ENCODE measurements at places on chromosomes 2 and 18.

- DNase-seq = no peak
These were observed 319.6 kb upstream of the REV1 start for GRCh38 chr2:99809259-99809900.

- DNase-seq = no peak
These were observed 14.6 kb downstream of the SPOPL start for GRCh38 chr2:138516030-138516704.

- DNase-seq = no peak
These were observed 7.2 kb upstream of the MAL start for GRCh38 chr2:95018301-95018700.

DNA sequence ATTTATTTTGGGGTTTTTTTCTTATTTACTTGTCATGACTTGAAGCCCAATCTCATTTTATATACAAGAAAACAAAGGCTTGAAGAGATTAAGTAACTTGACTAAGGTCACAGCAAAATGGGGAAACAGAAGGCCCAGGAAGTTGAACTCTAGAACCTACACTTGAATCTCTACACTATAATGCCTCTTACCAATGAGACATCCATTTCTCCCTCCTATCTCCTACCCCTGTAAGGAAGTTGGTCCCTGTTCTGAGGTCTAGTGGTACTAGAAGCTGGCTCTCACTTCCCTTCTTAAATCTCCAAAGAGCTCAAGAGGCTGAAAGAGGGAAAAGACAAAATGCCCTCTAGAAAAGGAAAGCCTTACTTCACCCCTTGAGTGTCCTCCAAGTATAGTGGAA, 25.5 kb upstream of the IHH start:
- no peak for DNase-seq

- no peak for DNase-seq
These were observed 49.2 kb upstream of the RNF152 start for GRCh38 chr18:61941948-61942471.

- no peak for DNase-seq
These were observed 55.7 kb upstream of the EML4 start for GRCh38 chr2:42113452-42113851.

- no peak for DNase-seq
These were observed 95.7 kb downstream of the CMPK2 start for GRCh38 chr2:6770006-6770405.

DNA sequence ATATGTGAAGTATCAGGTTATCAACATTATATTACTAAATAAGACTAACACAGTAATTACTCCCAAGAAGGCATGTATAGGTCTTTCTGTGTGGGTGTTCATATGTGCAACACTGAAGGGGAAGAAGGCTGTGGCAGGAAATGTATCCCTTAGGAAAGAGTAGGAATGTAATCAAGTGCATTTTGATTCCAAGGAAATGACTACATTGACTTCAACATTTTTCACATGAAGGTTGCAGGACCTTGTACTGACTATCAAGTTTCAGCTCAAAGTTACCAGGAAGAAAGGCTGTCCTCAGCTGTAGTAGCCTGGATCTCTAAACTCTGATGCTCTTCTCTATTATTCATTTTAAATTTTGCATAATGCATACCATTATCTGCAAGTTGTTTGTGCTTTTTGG, 680.8 kb downstream of the NYAP2 start:
- DNase-seq = no peak

GRCh38 chr2:100568989-100569388, 6.2 kb downstream of the PDCL3 start:
- no peak for DNase-seq

DNA sequence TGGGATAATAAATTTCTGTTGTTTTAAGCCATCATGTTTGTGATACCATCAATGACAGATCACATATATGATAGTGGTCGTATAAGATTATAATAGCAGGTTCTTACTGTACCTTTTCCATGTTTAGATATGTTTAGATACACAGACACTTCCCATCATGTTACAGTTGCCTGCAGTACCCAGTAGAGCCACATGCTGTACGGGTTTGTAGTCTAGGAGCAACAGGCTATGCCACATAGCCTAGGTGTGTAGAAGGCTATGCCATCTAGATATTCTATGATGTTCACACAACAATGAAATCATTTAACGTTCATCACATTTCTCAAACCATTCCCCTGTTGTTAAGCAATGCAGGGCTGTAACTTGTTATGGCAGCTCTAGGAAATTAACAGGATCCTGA, 132.9 kb upstream of the SH3BP4 start:
- DNase-seq = no peak

- no peak for DNase-seq
These were observed 1740.2 kb upstream of the CELF4 start for GRCh38 chr18:39305766-39306165.

DNA sequence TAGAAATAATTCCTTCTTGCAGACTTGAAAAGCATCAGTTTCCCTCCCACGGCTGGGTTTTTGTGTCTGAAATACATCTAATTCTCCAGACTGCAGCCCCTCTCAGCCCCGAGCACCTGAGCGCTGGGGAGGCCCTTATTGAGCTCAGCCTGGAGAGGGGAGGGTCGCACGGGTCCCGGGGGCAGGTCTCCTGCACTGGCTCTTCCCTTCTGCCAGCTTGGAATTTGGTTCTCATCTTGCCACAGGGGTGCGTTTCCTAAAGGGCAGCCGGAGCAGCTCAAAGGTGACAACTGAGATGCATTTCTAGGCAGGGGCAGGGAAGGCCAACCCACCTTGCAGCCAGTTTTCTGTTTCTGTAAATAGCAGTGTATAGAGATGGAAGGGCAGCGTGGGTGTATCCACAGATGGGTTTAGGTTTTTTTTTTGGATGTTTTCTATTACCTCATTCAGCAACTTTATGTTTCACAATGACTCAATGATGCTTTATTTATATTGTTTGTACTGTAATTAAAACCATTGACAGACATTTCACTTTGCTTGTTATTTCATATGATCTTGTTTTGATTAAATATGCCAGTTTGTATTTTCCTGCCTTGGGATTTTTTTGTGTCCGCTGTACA, 37.0 kb downstream of the GBX2 start:
- no peak for DNase-seq

DNA sequence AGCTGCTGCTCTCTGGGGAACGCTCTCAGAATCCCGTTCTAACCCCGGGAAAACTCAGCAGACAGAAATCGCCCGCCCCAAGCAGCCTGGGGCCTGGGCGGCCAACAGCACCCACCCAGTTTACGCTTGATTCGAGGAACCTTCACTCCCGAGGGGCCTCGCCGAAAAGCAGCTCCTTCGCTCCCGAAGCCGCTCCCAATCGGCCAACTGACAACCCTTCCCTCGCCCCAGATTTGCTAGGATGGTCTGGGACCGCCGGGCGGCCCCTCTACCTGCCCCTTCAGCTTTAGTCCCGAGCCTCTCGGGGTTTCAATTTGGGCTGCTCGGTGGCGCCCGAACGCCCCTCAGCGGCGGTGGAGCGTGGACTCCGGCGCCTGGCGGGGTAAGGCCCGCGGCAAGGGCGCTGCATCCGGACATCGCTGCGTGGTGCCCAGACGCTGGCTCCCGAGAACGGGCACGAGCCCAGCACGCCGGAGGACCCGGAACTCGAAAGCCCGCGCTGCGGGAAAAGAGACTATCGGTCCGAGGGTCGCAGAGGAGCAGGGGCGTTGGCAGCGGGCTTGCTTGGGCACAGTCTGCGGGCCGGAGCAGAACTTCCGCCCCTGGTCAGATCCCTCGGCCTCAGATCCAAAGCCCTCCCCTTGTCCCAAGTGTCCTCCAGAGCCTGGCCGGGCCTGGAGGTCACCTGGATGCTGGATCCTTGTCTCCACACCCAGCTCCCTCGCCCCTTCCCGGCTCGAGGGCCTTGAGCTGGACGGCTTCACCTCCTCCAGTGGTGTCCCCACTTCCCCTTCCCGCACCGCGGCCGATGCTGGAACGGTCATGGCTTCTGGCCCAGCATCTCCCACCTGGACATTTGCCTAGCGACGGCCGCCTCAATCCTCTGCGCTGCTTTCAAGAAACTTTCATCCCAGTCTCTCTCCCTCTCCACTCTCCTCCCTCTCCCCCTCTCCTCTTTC, 3.0 kb upstream of the OTX1 start:
- peak; percentile 85 for DNase-seq

DNA sequence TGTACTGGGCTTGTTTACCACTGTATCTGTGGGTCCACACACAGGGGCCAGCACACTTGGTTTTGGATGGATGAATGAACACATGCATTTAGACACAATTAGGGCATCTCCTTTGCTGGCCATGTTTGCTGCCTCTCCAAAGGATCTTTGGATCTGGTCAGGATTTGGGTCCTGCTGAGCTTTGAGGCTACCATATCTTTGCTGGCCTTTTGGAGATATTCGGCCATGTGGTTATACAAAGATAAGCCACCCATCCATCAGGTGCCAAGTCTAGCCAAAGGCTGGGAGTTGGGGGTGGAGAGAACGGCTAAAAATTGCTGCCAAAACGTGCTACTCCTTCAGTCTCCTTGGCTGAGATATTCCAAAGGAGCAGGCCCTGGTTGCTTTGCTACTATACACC, 18.2 kb upstream of the FZD7 start:
- DNase-seq = peak; percentile 59

- no peak for DNase-seq
These were observed 506.9 kb upstream of the ZNF804A start for GRCh38 chr2:184091456-184091855.

DNA sequence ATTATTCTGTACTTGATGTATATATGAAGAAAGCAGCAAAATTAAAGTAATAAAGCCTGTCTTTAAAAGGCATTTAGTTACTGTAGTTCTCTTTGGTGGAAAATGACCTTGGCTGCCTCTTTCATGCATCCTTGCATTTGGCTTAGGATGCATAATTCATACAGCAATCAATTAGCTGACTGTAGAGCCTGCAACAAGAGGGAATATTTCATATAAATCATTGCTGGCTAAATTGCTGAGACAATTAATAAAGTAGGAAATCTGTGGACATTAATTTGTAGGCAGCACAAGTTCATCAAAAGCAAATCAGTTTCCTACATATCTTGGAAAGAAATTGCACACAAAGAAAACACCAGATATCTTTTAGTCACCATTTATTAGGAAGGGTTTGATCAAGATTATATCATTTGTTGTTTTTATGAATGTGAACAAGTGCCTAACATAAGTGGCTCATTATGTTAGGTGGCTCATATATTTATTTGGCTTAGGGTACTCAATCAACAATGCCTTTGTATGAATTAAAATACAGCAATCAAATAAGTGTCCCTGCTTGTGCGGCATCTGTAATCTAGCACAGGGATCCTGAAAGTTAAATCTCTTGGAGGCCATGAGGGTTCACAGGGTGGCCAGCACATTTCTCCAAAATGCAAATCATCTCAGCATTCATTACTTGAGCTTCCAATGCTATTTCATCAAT, 220.4 kb upstream of the SPOPL start:
- no peak for DNase-seq

DNA sequence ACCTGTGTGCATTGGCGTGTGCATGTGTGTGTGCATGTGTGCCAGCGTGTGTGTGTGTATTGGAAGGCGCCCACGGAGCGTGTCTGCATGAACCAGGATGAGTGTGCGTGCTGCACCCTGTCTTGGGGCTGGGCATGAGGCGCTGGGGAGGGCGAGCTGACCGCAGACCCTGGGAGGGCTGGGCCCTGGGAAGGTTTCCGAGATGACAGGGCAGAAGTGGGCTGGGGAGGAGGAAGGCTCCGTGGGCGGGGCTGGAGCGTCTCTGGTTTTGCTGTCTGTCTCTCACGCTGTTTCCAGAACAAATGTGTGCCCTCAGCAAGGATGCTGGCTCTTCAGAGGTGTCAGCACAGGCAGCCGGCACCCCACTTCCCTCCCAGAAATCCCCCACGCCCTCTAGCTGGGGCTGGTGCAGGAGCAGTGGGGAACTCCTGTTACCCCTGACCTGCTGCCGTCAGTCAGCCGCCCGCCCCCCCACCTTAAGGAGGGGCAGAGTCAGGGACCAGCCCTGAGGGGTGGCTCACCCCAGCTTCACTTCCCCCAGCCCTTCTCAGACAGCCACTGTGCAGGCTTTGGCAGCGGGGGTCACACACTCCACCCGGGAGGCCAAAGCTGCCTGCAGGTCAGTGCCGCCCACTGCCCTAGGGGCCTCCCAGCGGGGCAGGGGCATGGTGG, at the start of gene GPR35:
Gene GPR35 (plus strand): TSS at position 531 of the 672 bp plus-strand sequence. CDS start 4,473 bp downstream, outside the sequence.
- DNase-seq = no peak

GRCh38 chr2:21277068-21278056, 153.6 kb downstream of the TDRD15 start:
- DNase-seq = no peak

DNA sequence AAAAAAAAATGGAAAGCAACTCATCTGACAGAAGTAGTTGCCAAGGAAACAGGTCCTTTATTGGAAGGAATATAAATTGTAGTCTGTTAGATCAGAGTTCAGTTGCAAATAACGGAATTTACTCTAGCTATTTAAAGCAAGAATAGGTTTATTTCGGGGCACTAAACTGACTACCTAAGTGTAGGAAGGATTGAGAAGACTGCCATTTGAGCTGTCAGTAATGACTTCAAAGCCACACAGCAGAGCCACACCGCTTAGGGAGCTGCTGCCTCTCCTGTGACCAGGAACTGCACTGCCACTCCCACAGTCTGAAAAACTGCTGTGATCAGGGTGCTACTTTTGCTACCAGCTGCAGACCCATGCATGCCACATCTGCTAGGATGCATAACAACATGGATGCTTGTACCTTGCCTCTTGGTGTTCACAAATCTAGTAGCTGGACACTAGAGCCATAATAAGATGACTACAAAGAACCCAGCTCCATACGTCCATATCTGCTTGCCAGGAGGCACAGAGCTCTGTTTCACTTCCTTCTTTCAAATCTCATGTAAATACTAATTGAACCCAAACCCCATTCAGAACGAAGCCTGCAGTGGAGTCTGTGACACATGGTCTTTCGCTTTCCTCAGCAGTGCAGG, 2.2 kb downstream of the DSG2 start:
- no peak for DNase-seq

DNA sequence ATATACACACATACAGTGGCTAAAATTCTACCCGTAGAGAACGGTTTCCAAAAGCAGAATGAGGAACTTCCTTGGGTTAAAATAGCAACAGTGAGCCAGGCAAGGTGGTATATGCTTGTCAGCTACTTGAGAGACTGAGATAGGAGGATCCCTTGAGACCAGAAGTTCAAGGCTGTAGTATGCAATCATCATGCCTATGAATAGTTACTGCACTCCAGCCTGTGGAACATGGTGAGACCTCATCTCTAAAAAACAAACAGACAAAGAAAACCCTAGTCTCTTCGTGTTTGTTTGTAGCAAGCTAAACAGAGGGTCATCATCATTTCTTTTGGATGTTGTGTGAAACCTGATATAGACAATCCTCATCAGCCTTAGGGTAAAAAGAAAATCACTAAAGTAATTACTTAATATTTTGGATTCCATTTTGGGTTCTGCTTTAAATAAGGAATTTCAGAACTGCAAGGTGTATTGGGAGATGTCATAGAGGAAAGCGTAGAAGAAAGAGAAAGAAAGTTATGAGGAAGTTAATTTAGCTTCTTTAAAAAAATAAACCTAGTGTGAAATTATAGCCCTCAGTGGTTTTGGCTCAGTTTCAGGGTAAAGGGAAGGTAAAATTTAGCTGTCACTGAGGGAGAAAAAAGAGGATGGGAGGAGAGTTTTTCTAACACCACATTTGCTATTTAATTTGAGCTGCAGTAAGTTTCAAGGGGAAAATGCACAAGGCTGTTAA, 46.5 kb downstream of the PLEK start:
- DNase-seq = no peak

- no peak for DNase-seq
These were observed 14.7 kb downstream of the CAPN13 start for GRCh38 chr2:30792521-30792920.
